Right hindlimb (tissue), 1 donor: ENCODE measurements at places on chromosomes 12 and 14.

DNA sequence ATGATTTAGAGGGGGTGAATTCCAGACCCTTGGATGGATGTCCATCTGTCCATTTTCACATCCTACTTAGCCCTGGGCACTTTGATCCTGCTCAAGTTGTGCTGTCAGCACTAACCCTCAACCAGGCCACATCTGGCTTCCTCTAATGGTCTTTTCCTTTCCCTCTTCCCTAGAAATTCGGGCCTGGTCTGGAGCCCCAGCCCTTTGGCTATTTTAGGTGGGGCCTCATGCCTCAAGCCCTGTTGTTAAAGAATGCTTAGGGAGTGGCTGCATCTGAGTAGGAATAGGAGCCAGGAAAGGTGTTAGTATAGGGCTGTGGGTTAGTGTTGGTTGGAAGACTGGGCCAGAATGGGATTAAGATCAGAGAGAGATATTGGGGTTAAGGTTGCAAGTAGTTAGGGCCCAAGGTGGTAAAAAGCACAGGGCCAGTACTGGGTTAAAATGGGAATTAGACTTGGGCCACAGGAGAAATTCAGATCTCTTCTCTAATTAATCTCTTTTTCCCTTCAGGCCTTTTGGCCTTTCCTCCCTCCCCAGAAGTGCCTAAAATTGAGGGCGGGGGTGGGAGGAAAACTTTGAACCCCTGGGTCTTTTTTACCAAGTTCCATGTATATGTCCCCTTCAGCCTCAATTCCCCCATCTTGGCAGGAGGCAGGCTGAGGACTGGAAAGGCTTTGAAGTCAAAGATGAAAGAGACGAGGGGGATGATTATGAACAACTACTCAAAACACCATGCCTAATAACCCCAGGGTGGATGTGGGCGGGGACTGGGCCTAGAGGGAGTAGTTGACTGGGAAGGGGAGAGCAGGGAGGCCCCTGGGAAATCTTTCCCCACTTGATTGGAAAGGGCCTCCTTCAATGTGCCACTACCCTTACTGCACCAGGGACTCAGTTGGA lies 4.0 kb upstream of the ZNF385A start:
- DNase-seq: no peak

DNA sequence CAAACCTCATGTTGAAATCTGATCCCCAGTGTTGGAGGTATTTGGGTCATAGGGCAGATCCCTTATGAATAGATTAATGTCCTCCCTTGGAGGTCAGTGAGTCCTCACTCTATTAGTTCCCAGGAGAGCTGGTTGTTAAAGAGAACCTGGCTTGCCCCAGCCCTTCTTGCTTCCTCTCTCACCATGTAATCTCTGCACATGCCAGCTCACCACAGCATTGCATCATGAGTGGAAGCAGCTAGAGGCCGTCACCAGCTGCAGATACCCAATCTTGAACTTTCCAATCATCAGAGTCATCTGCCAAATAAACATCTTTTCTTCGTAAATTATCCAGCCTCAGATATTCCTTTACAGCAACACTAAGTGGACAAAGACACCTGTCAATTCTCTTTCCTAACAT lies 161.8 kb upstream of the IGF1 start:
- no peak for DNase-seq

GRCh38 chr14:96239711-96240141 lies 16.3 kb upstream of the BDKRB1 start:
- no peak for DNase-seq

DNA sequence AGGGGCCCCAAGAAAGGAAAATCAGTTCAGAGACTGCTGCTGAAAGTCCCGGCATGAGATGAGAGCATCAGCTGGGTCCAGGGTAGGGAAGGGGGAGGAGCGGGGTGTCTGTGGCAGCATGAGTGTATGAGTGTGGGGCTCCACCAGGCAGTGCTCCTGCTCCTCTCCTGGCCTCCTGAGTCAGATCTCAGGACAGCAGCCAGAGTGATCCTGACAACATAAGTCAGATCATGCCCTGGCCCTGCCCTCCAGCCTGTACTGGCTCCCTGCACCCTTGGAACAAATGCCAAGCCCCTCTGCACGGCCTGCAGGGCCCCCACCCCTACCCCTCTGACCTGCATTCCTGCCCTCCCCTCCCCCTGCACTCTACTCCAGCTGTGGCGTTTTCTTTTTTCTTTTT lies 24.2 kb upstream of the LRP1-AS start:
- no peak for DNase-seq

- DNase-seq: no peak
These were observed 590.2 kb downstream of the VRK1 start for GRCh38 chr14:97387252-97387874.

DNA sequence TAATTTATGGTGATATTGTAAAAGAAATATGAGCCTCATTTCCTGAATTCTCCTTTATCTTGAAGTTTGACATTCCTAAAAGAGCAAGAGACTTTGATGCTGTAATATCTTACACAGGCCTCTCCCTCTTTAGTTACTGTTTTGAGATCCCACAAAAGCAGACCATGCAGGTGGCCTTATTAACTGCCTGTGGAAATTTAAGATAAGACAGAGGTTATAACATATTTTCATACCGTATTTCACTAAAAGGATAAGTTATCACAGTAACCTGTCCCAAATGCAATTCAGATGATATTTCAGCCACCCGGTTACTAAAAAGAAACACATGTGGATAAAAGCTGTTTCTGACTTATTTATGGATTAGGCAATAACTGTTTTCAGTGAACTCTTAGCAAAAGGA lies 150.1 kb downstream of the NAV3 start:
- DNase-seq: no peak

- DNase-seq: no peak
These were observed 377 bp downstream of the CCNT1 start for GRCh38 chr12:48716168-48716492.

GRCh38 chr12:106265116-106265515 lies 17.3 kb upstream of the CKAP4 start:
- no peak for DNase-seq

GRCh38 chr12:90260136-90260535 lies 551.5 kb upstream of the ATP2B1 start:
- DNase-seq: no peak

- DNase-seq: no peak
These were observed 7.5 kb downstream of the NID2 start for GRCh38 chr14:52061390-52061789.

GRCh38 chr12:28390206-28390605 lies 199.9 kb downstream of the CCDC91 start:
- no peak for DNase-seq

DNA sequence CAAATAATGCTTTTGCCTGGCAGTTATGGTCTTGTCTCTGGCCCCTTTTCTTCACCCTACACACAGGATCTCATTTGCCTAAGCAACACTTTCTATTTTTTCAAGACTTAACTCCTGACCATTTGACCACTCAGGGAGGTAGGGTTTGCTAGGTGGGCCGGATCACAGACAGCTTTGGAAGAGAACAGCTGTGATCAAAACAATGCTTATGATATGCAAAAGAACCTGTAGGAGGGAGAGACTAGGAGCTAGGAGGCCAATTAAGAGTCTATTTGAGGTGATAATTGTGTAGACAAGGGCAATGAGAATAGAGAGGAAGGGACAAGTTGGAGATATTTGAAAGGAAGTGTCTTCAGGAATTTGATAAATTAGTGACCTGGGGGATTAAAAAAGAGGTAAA lies 12.3 kb upstream of the DACT1 start:
- no peak for DNase-seq

GRCh38 chr12:87618199-87618598 lies 411.0 kb downstream of the C12orf50 start:
- DNase-seq: no peak
